ENCODE measurements at places on chromosomes 4 and X.
A peak's percentile ranks its signal among the peaks of the same experiment; 100 is the strongest.

GRCh38 chr4:125104616-125105015, 210.1 kb upstream of the FAT4 start:
- DNase-seq: no peak

- no peak for DNase-seq
Observed at GRCh38 chr4:47640911-47641310, 155.8 kb downstream of the ATP10D start.

GRCh38 chrX:153521034-153521433, 3.6 kb downstream of the ATP2B3 start:
- DNase-seq: no peak

DNA sequence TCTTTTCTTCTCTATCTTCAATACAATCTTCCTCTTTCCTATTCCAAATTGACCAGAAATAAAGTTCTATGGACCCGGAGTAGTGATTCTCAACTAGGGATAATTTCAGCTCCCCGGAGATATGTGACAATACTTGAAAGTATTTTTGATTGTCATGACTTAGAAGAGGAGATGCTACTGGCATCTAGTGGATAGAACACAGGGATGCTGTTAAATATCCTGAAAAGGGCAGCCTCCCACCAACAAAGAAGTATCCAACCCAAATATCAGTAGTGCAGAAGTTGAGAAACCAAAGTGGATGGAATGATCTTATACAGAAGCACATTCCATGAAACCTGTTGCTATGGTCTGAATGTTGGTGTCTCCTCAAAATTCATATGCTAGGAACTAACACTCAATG, 65.7 kb upstream of the NDST3 start:
- no peak for DNase-seq

DNA sequence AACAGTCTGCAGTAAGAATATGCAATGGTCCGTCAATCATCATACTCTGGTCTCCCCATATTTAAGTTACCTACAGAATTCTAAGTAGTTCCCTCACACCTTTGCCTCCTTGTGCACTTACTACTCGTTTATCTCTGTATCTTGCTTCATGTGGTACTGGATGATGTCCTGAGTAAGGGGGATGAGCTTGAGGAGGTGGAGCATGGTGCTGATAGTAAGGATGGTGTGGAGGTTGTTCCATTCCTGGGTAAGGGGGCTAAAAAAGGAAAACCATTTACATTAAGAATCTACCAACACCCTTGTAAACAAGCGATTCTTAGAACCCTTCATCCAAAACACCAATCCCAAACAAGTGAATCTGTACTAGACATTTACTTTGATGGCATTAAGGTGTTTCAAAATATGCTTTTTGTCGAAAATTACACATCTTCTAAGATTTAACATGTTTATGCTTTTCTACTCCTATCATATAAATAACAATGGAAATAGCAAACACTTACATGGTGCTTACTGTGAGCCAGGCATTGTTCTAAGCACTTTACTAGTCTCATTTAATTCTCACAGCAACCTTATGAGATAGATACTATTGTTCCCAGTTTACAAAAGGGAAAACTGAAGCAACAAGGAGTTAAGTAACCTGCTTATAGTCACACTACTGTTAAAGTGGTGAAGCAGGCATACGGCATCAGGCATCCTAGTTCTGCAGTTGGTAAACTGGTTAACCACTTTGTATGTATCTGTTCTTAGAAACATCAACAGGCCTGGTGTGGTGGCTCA, 33.5 kb downstream of the YTHDC1 start:
- DNase-seq: no peak

- no peak for DNase-seq
Observed at GRCh38 chr4:110778521-110778920, 155.6 kb upstream of the PITX2 start.

- DNase-seq: no peak
Observed at GRCh38 chr4:114043116-114043515, 63.7 kb upstream of the ARSJ start.

DNA sequence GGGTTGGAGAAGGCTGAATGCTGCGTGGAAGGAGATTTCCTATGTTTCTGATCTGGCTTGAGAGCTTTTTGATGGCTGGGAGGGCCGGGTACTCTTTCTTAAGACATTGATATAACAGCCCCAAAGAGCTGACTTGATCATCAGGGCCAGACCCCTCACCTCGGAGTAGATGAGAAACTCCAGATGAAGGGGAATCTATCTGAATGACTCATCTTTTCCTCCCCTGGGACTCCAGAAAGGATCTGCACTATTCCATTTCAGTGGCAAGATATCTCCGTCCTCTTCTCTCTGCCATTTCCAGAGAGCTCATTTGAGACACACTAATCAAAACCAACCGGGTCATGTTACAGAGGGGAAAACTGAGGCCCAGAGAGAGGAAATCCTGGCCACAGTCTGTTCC, 92.9 kb upstream of the MSX1 start:
- DNase-seq: no peak

GRCh38 chrX:35826503-35826902, 28.4 kb downstream of the MAGEB16 start:
- no peak for DNase-seq

DNA sequence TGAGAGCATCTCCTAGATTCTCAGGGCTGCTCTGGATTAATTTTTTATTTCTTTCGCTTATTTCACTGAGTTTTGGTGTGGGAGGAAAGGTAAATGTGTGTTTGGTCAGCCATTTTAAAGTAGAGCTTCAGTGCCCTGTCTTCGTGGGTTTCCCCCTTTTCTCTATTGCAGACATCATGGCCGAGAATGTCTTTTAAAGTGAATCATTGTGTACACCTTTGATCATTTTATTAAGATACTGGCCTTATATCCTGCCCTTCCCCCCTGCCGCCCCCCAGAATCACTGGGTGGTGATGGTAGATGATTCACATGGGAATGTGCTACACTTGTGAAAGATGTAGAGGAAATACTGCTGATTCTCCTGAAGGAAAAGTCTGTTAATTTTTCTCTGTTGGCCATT, 23.8 kb downstream of the CDKL5 start:
- DNase-seq: no peak

DNA sequence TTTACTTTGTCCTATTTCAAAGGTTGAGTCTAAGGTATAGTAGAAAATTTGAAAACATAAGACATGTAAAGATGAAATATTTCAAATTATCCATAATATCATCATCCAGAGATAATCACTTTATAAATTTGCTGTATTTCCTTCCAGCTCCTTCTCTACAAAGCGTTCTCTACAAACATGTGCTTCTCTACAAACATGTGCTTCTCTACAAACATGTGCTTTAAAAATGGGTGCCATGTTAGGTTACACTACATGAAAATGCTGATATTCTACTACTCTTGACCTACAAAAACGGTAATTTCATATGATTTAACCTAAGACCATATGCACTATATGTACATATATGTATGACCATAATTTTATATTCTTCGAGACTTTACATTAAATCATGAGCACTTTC, 92.0 kb downstream of the FBXW7 start:
- DNase-seq: no peak

GRCh38 chr4:4780729-4781244, 78.7 kb upstream of the MSX1 start:
- DNase-seq: no peak

DNA sequence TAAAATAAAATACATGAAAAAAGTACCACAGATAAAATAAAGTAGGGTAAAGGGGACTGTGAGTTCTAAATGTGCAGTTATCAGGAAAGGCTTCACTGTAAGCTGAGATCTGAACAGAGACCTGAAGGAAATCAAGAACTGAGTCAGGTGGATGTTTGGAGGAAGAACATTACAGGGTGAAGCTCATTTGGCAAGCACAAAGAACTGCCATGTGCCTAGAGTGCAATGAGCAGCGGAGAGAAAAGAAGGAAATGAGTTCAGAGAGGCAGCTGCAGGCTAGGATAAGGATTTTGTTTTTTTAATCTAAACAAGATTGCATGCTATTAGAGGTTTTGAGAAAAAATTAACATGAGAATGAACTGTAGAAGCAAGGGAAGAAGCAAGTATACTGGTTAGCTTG, 373.1 kb downstream of the STPG2 start:
- DNase-seq: no peak

DNA sequence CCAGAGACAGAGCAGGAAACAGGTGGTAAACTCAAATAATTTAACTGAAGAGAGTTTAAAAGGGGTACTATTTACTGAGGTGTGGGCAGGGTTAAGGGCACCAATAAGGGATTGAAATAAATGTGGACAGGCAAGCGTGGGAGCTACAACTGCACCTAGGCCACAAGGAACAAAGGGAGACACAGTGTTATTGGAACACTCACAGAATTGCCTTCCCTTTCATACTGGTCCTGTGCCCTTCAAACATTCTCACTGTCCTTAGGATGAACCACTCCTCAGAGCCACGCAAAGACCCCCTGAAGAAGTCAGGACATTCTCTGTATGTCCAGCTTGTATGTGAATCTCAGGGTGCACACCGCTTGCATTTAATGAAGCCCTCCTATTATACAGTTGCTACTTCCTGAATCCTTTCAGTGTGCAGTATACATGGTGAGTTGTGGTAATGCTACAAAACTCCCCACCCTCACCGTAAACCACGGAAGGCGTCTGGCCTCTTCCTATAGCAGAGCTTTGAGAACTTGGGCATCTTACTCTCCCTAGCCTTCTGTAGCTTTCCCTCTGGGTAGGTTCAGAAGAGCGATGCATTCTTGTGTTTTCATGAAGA, 9.6 kb upstream of the MRPL1 start:
- DNase-seq: peak; percentile 65

DNA sequence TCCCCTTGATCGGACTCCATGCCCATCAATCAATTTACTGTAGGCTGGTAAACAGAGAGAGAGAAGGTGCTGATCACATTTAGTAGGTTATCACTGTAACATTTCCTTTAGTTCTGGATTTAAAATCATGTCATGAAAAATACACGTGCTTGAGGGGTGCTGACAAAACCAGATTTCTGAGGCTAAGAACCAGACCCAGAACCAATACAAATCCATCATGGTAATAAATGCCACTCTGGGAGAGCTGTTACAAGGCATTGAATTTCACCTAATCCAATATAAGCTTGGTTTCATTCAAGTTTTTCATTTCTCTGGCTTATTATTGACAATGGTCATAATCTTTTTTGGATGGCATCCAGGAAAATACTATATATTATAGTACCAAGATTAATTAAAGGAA, 54.5 kb downstream of the FBXO8 start:
- DNase-seq: no peak

- DNase-seq: no peak
Observed at GRCh38 chr4:29453303-29453820, 1266.8 kb upstream of the PCDH7 start.

GRCh38 chr4:146477054-146477453, 44.7 kb downstream of the SLC10A7 start:
- DNase-seq: no peak

- DNase-seq: peak; percentile 32
Observed at GRCh38 chr4:168631241-168632162, 134.7 kb downstream of the PALLD start.

- DNase-seq: no peak
Observed at GRCh38 chr4:165740911-165741310, 132.1 kb upstream of the TLL1 start.
